ENCODE measurements at places on chromosomes 6 and 20. TPM values are rescaled to one million over a fixed set of nuclear protein-coding genes. Genes with fewer than 3 reads are reported as not detected.

DNA sequence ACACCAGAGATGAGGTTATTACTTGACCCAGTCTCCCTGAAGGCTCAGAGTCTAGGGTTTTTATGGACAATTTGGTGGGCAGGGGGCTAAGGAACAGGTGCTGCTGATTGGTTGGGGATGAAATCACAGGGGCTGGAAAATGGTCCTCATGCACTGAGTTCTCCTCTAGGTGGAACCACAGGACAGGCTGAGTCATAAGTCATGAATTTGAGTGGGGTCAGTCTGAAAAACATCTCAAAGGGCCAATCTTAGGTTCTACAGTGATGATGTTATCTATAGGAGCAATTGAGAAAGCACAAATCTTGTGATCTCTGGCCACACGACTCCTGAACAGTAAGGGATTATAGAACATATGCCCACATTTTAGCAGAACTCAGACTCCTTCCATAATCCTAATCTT, 5.9 kb upstream of the MRS2 start:
- DNase-seq = no peak

DNA sequence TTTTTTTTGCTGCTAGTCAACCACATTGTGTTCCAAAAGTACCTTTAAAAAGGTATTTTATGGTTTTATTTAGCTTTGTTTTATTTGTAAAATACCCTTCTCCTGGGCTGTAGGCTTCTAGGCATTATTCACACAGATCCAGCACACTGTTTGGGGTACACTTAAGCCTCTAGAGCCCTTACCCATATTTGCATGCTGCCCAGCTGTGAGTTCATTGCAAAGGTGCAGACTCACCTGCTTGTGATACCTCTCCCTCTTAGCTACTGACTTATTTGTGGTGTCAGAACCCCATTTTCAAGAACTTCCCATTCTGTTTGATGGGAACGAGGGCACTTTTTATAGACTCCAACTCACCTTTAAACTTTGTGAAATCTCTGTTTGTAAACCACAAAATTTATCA, 69.8 kb downstream of the RIN2 start:
- DNase-seq = no peak

GRCh38 chr20:32796981-32797451, 22.7 kb upstream of the MAPRE1 start:
- DNase-seq = no peak

GRCh38 chr6:166989427-166990032, 9.7 kb upstream of the CEP43 start:
- no peak for DNase-seq

The HTR1B gene
- not detected for total RNA-seq

GRCh38 chr6:41162687-41163418, at the start of gene TREM2:
TREM2 (minus strand) TSS chr6:41163116; CDS start chr6:41163082, 34 bp downstream.
- no peak for DNase-seq

DNA sequence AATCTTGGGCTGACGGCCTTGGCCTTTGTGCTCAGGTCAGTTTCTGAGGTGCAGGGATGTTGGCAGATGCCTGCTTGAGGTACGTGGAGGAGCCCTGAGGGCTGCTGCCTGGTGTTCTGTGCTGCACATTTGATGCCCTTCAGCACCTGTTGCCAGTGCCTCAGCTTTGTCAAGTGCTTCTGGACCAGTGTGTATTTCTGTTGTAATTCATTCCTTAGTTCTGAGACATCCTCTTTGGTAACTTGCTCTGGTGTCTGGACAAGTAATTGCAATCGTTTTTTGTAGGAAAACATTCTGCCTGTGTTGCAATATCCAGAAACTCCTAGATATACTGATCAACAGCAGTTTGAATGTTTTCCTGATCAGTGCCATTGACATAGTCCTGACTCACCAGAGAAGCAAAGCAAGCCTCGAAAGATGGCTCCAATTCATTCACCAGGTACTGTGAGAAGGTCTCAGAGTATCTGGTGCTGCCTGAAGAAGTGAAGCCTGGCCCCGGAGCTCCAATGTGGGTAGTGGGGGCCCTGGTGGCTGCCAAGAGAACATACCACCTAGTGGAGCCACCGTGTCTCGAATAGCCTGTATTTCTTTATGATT, 26.7 kb downstream of the ZNF337 start:
- no peak for DNase-seq

GRCh38 chr6:157513619-157514485, 132.9 kb downstream of the ZDHHC14 start:
- DNase-seq = no peak
